A172 (cell line): ENCODE measurements at places on chromosomes 11 and 22. TPM values are rescaled to one million over a fixed set of nuclear protein-coding genes. Genes with fewer than 3 reads are reported as not detected.

- DNase-seq: no peak
Measured at GRCh38 chr22:24053481-24054226, 42.5 kb downstream of the CABIN1 start.

GRCh38 chr11:119550053-119550752, 127.2 kb upstream of the THY1 start:
- no peak for DNase-seq

DNA sequence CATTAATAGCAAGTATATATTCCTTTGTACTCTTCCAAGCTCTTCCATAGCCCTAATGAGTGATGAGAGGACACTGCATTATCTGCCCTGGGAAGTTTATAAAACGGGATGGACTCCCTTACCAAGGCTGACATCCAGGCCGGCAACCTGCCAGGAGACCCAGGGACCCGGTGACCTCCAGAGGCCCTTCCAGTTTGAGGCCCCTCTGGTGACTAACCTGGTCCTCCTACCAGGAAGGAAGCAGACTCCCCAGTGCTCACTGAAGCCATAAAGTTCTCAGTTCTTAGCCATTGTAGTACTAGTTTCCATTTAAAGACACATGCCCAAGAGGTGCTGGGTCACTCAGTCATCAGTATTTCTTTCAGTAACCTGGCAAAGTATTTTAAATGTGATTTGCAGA, 345.4 kb downstream of the TENM4 start:
- no peak for DNase-seq

DNA sequence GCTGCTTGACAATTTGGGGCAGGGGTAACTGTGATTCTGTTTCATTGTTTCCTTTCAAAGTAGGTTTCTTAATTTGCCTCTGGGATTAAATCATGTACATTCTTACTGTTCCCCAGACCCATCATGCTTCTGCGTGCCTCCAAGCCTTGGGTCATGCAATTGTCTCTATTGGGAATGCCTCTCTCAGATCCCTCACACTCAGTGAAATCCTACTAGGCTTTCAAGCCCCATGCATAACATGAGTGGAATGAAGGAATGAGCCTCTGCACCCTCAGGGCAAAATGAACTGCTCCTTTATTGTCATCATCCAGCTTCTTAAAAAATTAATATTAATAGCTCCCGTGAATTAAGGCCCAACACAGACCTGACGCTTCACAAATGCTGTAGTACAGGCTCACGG, 381.7 kb downstream of the TENM4 start:
- no peak for DNase-seq

GRCh38 chr11:27926981-27927481, 180.9 kb downstream of the KIF18A start:
- peak; percentile 82 for DNase-seq

DNA sequence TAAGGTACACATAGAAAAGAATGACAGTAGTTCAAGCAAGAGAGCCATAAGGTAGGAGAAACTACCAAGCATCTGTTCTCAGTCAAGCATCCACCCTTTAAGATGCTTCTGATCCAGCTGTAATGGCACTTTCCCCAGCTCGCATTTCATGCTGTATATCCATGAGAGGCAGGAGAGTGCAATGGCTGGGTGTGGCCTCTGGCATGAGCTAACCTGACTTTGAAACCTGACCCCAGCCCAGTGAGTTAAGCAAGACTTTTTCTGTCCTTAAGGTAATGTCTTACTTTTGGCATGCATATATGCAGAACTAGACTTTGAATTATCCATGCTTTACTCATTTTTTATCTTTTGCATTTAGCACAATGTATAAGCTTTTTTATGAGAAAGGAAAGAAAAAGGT, 79.8 kb upstream of the CNTN5 start:
- DNase-seq: no peak

DNA sequence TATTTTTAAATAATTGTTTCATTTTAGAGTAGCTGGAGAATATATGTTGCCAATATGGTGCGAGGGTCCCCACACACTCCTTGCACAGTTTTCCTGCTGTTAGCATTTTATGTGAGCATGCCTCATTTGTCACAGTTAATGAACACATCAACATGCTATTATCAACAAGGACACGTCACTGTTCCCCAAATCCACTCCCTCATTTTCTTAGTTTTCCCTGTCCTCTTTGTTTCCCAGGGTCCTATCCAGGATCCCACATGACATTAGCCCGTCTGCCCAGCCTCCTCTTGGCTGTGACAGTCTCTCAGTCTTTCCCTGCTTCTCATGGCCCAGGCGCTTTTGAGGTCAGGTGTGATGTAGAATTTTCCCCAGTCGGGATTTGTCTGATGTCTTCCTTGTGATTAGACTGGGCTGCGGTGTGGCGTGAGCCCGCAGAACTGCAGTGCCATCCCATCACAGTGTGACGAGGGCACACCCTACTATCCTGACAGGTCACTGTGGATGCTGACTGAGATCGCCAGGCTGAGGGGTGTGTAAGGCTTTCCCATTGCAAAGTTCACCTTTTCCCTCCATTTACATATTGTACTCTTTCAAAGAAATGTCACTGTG, 450.6 kb upstream of the B3GAT1 start:
- DNase-seq: no peak

DNA sequence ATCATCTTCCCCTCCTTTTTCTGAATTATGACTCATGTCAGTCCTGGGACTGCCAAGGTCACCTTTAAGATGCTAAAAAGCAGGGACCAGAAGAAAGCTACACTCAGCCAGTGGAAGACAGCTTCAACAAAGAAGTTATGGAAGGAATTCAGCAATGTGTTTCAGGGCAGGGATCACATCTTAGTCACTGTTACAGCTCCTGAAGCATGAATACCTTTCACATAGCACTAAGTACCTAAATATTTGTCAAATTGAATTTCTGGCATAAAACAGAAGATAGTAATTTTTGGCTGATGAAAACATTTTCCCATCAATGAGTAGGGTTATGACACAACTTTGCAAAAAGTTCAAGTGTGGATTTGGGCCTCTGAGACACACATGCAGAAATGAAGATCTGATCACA, 5.2 kb downstream of the DDB1 start:
- no peak for DNase-seq

DNA sequence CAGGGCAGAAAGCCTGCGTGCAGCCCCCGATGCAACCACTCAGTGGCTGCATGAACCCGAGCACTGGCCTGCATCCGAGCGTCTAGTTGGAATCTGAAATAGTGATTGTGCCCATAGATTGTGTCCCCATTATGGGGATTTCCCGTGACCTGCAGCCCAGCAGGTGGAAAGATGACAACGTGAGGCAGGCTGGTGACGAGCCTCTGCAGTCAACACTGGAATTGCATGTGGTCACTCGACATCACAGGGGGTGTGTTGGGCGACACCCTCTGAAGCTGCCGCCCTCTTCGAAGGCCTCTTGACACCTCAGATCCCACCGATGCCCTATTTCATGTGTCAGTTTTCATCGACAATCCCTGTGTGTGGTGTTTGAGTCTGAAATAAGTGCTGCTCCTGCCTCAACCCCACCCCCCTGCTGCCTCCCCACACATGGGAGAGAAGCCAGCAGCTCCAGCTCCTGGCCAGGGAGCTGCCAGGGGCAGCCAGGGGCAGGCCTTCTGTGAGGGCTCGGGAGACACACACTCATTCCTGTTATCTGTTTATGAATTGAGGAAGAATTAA, 172.0 kb upstream of the B3GAT1 start:
- no peak for DNase-seq

DNA sequence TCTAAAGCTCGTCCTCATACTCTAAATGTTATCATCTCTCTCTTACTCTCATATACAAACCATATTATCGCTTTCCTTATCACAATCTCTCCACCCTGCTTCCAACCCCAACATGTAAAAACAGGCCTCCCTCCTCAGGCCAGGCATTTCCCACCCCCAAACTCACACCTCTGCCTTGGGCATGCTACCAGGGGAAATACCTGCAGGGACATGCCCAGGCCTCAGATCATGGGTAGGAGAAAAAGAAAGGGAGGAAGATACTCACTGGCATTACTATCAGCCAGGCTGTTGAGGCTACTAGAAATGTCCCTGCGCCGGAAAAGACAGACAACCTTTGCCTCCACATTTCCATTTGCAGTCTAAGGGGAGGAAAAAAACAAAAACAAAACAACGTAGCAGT, 1.8 kb downstream of the MTA2 start:
- no peak for DNase-seq

DNA sequence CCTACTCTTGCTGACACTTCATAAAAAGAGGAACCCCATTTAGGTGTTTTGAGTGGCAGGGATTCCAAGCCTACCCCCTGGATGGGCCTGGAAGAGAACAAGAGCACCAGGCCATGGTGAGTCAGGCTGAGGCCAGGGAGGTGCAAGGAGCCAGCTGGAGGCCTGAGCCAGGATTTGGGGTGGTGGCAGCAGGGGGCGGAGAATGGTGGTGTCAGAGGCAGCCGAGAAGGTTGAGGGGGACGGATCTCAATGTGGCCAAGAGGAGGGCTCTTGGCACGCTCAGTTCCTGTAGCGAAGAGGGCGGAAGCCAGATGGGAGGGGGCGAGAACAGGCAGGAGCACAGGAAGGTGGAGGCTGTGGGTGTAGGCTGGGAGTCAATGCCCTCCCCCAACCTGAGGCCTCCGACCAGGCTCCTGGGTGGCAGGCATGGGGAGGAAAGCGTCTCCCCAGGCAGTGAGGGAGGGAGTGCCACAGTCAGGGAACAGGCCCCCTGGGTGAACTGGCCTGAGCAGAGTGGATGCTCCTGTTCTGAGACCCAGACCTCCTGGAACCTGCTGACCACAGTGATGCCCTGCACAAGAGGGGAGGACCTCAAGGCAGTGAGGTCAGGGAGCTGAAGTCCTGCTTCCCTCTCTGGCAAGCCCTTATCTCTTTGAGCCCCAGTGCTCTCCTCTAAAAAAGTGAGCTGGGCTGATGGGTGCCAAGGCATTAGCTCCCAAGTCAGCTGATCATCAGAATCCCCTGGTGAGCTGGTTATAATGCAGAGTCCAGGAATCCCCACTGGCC, 13.9 kb downstream of the RTN4RL2 start:
- peak; percentile 41 for DNase-seq

Gene PDGFB
- 9.8 and 13.4 TPM in 2 replicates for total RNA-seq

Gene NCR3LG1
- 0.34 and 0.52 TPM in 2 replicates for total RNA-seq
